ENCODE measurements at places on chromosomes 5 and 9.

DNA sequence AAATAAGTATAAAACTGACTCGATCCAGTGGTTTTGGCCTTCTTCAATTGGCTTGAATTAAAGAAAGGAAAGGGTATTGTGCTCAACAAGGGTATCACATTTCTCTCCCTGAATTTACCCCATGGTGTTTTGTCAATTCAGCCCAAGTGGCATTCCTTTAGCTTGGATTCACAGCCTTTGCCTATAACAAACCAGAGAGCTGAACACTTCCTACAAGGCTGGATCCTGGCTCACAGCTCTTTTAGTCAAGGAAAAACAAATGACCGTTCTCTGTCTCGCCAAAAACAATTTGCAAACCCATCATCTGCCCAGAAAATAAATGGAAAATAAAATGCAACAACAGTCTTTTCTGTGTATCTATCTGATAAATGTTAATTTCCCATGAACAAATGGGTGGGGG is 5.7 kb downstream of the ZNF366 start:
- ATAC-seq, result no peak

- ATAC-seq, result no peak
Measured at GRCh38 chr9:133770076-133770777, 32.1 kb upstream of the SARDH start.

- peak; percentile 13 for ATAC-seq
Measured at GRCh38 chr5:149485655-149486615, 65.3 kb downstream of the CSNK1A1 start.

DNA sequence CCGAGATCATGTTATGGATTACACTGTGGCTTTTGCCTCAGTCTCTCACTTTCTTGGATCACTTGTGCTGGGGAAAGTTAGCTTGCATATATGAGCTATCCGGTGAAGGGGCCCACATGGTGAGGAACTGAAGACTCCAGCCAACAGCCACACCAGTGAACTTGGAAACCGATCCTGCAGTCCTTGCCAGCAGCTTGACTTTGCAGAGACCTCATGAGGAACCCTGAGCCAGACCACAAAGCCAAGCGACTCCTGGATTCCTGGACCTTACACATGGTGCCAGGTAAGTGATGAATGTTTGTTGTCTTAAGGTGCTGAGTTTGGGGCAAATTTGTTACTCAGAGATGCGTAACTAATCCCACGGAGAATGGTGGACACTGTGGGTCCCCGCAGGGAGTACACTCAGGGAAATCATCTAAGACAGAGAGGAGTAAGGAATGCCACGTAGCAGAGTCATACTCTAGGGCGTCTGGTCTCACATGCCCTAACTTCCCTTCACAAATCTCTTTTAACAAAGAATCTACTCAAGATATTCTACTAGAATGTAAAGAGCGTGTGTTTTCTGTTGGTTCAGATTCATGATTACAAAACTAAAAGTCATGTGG is 76.5 kb upstream of the PJA2 start:
- ATAC-seq, result no peak

- no peak for ATAC-seq
Measured at GRCh38 chr9:20343325-20343724, 279.0 kb downstream of the MLLT3 start.

DNA sequence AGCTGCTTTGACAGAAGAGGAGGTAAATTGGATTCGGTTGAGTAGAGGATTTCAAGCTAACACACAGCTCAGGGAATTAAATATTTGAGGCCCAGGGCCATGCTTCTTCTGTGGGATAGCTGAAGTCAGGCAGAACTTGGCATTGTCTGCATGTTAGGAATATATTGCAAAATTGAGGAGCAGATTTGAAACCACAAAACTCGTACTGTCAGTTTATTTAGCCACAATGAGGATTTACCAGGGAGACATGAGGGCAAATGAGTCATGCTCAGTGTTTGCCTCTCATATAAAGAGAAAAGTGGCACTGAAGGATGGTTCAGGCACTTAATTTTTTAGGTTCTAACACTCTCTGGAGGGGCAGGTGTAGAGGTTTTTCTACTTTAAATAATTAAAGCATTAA is 83.0 kb upstream of the PRLR start:
- no peak for ATAC-seq

- no peak for ATAC-seq
Measured at GRCh38 chr5:172003746-172004145, 2.7 kb downstream of the FBXW11 start.

- ATAC-seq, result no peak
Measured at GRCh38 chr5:140328036-140328764, 18.2 kb downstream of the HBEGF start.

- peak; percentile 88 for ATAC-seq
Measured at GRCh38 chr9:121353241-121354061, 16.6 kb downstream of the STOM start.

GRCh38 chr5:114243281-114243971 is 118.4 kb upstream of the KCNN2 start:
- no peak for ATAC-seq

- no peak for ATAC-seq
Measured at GRCh38 chr5:93186076-93186682, 394.8 kb downstream of the NR2F1-AS1 start.

- no peak for ATAC-seq
Measured at GRCh38 chr9:121783521-121784507, 132.4 kb downstream of the DAB2IP start.

DNA sequence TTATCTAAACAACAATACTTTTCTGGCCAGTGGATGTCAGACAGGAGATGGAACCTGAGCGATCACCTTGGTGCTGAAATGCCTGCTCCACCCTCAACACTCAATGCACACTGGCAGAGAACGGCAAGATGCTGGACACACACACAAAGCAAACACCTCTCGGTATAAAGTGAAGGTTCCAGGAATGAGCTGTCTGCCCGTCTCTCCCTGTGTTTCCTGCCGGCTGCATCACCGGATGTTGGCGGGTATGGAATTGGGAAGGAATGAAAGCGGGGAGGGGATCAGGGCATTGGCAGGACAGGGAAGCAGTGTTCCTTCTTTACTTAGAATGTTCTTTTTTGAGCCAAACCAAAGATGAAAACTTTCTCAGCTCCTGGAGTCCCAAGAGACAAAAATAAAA is 59.2 kb downstream of the MED10 start:
- no peak for ATAC-seq

- ATAC-seq, result no peak
Measured at GRCh38 chr5:106140101-106140500, 1530.6 kb downstream of the EFNA5 start.

GRCh38 chr9:109118808-109119438 is 824 bp downstream of the TMEM245 start:
- ATAC-seq, result no peak

DNA sequence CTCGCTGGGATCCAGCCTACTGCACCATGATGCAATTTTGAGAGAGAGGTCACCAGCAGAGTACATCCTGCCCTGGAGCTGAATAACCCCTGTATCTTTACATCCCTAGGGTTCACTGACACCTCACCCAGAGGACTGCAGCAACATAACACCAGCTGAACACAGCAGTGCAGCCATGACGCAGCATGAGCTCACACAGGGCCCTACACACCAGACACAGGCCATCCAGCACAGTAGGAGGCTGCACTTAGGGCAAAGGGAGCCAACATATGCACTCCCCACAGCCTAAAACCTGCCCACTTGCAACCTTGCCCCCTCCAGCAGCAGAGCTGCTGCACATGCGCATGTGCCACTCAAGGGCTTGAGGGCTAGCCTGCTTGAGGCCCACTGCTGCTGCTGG is 157.3 kb upstream of the SMARCA2 start:
- ATAC-seq, result no peak

- no peak for ATAC-seq
Measured at GRCh38 chr9:86624630-86625029, 270.4 kb upstream of the TUT7 start.

- ATAC-seq, result no peak
Measured at GRCh38 chr9:6123416-6123815, 92.2 kb upstream of the IL33 start.

DNA sequence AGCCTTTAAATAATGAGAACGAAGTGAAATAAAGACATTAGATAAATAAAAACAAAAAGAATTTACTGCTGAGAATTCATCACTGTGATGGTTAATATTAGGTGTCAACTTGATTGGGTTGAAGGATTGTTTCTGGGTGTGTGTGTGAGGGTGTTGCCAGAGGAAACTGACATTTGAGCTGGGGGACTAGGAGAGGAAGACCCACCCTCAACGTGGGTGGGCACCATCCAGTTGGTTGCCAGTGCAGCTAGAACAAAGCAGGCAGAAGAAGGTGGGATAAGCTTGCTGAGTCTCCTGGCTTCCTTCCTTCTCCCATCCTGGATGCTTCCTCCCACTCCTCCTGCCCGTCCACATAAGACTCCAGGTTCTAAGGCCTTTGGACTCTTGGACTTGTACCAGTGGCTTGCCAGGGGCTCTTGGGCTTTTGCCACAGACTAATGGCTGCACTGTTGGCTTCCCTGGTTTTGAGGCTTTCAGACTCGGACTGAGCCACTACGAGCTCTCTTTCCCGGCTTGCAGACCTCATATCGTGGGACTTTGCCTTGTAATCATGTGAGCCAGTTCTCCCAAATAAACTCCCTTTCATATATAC is 43.7 kb upstream of the ABL1 start:
- no peak for ATAC-seq

DNA sequence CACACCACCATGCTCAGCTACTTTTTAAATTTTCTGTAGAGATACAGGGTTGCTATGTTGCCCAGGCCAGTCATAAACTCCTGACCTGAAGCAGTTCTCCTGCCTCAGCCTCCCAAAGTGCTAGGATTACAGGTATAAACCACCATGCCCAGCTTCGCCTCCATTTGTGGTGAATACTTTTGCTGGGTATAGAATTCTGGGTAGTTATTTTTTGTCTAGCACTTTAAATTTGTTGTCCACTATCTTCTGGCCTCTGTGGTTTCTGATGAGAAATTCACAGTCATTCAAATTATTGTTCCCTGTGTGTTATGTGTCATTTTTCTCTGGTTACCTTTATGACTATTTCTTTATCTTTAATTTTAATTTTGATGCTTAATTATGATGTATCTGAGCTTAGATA is 57.7 kb upstream of the EXOC3 start:
- ATAC-seq, result no peak

- ATAC-seq, result no peak
Measured at GRCh38 chr5:39843767-39844166, 419.0 kb upstream of the DAB2 start.

- peak; percentile 15 for ATAC-seq
Measured at GRCh38 chr9:131274674-131275331, 1.5 kb downstream of the FAM78A start.

Data from activated CD4-positive, CD25-positive, alpha-beta regulatory T cell treated with anti-CD3 and anti-CD28 coated beads, Interleukin-2, amount 50 U/mL, for 24 hours (primary cell).